RKO (cell line): ENCODE measurements at places on chromosomes 12 and 14.

DNA sequence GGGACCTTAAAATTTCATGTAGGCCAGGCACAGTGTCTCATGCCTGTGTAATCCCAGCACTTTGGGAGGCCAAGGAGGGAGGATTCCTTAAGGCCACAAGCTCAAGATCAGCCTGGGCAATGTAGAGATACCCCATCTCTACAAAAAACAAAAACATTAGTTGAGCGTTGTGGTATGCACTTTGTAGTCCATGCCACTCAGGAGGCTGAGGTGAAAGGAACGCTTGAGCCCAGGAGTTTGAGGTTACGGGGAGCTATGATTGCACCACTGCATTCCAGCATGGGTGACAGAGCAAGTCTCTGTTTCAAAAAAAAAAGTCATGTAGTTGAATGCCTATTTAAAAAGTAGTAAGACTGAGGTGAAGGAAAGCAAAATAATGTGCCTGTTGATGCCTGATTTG lies 83.5 kb downstream of the TTC6 start:
- no peak for DNase-seq

- no peak for DNase-seq
Observed at GRCh38 chr14:94046696-94047250, 20.6 kb downstream of the OTUB2 start.

- DNase-seq: no peak
Observed at GRCh38 chr12:68451261-68452077, 119.3 kb upstream of the MDM1 start.

GRCh38 chr14:39673270-39673711 lies 241.1 kb upstream of the FBXO33 start:
- DNase-seq: peak; percentile 3

DNA sequence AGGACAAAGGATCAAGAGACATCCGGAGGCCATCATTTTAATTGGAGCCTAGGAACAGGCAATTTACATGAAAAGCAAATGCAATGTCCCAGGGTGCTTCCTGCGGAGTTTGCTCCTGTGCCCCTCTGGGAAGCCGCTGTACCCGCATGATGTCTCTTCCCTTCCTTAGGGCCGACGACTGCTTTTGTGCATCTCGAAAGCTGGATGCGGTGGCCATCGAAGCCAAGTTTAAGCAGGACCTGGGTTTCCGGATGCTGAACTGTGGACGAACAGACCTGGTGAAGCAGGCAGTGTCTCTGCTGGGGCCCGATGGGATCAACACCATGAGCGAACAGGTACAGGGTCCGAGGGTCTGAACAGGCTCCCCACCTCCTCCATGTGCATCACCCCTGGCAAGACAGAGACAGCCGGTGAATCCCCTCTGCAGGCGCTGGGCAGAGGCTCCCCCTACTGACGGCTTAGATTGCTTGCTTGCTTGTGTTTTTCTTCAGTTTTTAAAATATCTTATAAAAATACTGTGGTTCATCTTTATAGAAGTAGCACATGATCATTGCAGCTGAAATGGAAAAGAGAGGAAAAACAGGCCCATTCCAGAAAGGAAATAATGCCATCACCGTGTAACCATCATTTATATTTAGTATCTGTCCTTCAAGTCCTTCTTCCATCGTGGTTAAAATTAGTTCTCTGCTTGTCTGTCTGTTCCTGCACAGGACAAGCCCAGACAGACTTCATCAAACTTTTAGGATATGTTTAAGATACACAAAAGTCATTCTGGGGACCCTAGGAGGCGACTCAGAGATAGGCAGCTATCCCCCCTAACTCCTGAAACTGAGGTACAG lies 75.4 kb upstream of the PWP1 start:
- peak; percentile 43 for DNase-seq

- peak; percentile 36 for DNase-seq
Observed at GRCh38 chr14:50260511-50260910, 29.1 kb upstream of the SOS2 start.

- DNase-seq: no peak
Observed at GRCh38 chr14:80491131-80491530, 279.8 kb upstream of the DIO2 start.

- no peak for DNase-seq
Observed at GRCh38 chr14:22026527-22026926, 352.9 kb upstream of the OR4E1 start.

DNA sequence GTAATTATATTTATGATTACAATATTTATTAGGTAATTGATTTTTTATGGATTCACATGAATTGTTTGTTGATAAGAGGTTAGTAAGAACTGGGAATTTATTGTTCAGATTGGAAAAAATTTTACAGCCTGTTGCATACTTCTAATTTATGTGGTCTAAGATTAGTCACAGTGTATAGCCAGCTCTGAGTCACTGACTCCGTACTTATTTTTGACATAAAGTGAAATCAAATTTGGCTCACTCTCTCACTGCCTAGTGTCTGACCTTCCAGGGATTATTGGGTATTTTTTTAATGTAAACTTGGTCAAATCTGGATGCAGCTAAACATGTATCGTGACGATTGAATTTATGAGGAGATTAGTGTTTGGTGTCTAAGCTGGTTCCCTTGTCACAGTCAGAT lies 109.3 kb downstream of the PTPRQ start:
- peak; percentile 80 for DNase-seq

DNA sequence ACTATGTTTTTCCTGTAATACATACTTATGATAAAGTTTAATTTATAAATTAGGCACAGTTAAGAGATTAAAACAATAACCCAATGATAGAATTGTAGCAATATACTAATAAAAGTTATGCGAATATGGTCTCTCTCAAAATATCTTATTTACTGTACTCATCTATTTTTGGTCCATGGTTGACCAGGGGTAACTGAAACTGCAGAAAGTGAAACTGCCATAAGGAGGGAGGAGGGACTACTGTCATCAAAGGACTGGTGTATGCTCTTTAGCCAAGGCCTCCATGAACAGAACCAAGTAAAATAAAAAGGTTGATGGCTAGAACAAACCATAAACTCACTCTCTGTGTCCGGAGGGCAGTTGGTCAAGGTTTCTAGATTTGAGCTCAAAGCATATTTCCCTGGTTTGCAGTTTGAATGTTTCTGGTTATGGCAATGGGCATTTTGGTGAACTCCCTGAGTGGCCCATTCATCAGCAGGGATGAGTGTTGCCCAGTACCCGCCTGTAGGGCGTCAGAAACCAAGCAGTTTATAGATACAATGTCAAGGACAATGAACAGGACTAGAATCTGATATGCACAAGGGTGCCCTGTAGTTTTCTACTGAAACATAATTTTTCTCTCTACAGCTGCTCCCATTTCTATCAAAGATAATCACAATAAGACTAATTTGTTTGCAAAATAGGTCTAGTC lies 19.8 kb downstream of the LEMD3 start:
- DNase-seq: no peak

DNA sequence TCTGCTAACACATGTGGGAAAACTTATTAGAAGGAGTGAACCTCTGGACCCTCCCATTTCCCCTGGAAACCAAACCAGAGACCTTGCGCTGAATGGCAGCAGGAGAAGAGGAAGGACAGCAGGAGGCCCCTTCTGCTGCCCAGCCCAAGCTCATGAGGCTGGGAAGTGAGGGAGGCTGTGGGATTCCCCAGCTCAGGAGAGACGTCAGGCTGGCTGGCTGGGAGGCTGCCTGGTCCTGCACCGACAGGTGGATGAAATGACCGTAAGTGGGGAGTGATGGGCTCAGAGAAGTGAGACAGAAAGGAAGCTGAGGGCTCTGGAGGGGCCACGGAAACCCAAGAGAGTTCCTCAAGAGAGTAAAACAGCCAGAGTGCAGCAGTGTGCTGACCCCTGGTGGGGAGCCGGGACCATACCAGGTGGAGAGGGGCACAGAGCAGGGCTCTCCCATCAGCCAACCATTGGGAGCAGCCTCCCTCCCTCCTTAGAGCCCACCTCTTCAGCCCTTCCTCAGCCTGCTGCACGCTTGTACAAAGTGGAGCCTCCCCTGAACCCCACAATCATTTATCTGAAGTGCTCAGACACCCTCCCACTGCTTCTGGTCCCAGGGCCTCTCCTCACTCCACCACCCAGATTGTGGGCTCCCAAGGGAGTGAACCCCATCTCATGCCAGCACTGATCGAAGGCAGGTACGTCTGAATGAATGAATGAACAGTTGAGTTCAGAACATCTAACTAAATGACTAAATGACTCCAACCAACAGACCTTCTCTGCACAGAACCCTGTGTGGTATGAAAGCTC lies 14.0 kb downstream of the TAMALIN start:
- peak; percentile 28 for DNase-seq

GRCh38 chr12:101470939-101471338 lies 4.2 kb upstream of the SPIC start:
- DNase-seq: no peak

DNA sequence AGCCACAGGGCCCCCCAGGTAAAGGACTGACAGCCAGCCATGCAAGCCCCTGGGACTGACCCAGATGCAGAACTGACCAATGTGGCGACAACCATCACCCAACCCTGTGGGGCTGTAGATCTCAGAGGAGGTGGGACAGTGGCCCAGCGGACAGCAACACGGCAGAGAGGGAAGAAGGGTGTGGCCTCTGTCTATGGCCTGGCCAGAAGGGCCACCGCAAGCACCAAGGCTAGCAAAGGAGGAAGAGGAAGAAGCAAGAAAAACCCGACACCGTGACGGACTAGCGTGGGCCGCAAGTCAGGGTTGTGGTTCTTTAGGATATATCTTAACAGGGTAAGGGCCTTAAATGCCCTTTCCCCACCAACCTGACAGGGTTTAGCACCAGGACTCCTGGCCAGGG lies 71.2 kb downstream of the ITPK1 start:
- DNase-seq: no peak

DNA sequence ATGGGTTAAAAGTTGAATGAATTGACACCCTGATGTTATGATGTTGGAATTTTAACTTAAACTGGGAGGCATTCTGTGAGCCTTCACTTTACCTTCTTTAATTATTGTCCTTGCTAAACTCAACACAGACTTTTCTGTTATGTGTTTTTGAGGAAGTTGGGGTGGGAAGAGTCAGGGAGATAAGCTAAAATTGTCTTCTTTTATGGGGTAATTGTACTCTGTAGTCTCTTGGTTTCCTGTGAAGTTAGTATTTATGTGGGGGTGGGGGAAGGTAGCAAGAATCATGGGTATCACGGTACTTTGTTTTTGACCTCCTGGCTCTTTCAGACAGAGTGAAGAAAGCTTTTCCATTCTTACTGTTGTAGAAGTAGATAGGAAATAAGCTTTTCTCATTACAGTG lies 32.9 kb downstream of the RAB21 start:
- no peak for DNase-seq

GRCh38 chr12:71393625-71394024 lies 46.0 kb upstream of the LGR5 start:
- no peak for DNase-seq

DNA sequence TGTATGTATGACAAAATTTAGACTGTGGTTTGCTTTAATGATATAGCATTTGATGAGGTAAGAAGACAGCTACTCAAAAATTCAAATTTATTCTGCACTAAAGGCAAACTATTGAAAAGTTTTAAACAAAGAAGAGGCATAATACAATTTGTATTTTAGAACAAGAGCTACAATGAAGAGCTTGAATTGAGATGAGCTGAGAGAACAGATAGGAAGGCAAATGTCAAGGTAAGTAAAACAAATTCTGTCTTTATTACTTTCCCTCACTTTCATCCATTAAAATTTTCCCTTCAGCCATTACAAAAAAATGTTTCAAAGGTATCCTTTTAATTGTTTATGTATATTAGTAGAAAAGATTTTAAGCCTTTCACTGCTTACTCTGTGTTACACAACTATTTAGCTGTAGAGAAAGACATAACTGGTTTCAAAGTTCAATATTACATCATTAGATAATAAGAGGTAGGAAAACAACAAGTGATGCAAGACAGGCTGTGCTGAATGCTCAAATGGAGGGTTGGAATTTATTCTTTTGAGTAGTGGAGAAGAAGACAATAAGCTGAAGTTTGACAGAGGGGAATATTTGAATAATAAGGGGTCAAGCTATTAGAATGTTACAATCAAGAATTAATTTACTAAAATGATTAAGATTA lies 1334.1 kb downstream of the FSCB start:
- no peak for DNase-seq

DNA sequence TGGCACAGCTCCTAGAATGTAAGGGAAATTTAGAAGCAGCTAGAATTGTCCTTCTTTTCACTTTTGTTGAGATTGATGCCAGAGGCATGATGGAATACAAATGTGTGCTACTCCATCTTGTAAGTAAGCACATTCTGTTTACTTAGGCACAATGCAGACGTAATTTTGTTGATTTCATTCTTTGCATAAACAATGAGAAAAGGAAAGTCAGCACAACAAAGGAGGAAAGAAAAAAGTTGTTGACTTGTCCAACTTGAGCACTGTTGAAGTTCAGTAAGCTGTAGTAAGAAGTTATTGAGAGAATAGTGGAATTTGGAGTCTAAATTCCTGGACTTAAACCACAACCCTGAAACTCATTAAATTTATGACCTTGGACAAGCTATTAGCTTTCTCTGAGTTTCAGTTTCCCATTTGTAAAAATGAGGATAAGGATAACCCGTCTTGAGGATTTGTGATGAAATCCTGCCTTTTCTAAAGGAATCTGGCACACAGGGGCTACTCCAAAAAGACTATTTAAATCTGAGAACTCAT lies 19.4 kb upstream of the CNTN1 start:
- DNase-seq: no peak

DNA sequence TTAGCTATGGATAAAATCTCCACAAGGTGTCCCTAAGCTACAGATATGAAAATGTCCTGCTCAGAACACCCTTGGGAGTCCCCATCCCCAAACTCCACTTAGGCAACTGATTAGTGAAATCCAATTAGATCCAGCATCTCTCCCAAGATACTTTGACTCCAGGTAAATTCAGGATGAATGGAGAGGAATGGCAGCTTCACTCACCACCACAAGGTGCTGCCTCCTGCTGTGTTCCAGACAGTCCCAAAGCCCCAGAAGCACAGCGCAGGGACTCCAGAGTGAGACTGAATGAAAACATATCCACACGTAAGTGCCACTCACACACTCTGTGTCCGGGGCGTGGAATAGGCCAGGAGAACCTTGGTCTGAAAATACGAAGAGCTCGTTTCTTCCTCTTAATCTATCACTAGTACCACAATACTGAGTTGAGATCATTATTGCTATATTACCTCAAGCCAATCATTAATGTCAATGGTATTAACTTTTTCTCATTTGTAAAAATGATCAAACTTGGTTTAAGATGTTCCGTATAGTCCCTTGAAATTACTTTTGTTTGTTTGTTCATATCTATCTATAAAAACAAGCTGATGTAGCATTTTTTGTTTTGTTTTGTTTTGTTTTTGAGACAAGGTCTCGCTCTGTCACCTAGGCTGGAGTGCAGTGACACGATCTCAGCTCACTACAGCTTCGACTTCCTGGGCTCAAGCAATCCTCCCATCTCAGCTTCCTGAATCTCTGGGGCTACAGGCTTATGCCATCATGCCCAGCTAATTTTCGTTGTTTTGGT lies 70.0 kb upstream of the BICD1 start:
- no peak for DNase-seq
